ENCODE measurements at places on chromosomes 4 and X. TPM values are rescaled to one million over a fixed set of nuclear protein-coding genes. Genes with fewer than 3 reads are reported as not detected.

DNA sequence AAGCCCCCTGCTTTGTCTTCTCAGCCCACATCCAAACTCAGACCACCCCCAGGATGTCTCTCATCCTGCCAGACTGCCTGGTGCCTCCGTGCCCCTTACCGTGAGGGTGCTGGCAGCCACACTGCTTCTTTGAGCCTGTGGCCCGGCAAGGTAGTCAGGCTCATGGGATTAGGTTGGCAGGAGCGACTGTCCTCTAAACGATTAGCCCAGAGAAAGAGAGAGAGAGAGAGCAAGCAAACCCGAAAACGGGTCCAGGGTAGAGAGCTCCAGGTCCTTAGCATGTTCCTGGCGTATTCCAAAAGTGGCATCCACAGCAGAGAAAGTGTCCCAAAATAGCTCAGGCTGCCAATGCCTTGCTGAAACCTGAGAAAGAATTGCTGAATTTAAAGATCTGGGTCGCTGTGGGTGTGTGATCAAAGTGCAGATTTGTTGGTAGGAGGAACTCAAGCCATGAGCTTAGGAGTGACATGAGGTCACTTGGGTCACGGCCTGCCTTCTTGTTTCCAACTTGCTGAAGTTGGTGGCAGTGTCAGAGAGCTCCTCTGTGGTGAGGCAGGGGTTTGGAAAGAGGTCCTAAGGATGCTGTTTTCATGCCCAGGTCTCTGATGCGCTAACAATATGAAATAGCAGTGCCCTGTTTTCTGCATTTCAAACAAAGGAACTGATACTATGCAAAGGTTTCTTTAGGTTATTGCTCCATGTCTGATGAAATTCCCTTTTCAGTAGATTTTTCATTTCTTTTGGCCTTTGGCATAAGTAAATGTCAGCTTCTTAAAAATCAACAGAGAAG is 81.6 kb downstream of the RTL9 start:
- H3K27me3 ChIP-seq: peaks cover 2% of the 10 kb centered on the region
- H3K4me3 ChIP-seq: no peak overlapping the region
- no peaks in the 10 kb centered on the region for H3K36me3 ChIP-seq

DNA sequence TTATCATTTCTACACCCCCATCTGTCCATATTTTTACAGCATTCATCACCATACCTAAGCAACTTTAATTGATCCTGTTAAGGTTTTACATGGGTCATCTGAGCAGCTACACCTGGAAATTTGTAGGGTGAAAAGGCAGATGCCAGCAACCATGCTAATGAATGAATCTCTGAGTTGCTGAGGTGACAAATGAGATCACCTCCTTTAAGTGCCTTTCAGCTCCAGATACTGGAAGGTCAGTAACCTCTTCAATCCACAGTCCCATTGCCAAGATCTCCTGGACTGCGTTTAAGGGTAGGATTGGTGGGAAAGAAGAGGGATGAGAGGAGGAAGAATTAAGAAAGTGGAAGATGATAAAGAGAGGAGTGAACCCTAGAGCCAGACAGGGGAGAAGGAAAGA is 8.5 kb upstream of the BMP3 start:
- no peak overlapping the region for H3K27ac ChIP-seq
- no peaks in the 10 kb centered on the region for H3K36me3 ChIP-seq
- no peaks in the 10 kb centered on the region for H3K4me1 ChIP-seq
- DNase-seq: no peak

DNA sequence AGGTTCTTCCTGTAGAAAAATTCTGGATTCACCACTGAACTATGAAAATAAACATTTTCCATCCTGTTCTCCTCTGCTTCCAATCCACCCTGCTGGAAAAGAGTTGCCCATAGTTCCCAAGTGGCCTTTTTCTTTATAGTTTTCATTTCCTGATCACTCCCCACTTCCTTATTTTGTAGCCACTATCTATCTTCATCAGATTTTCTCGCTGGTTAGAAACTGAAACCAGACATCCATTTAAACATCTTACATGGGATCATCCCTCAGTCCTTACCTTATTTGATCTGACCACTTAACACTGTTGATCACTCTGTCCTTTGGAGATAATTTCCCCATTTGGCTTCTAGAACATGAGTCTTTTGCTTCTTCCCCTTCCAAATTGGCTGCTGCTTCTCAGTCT is 42.2 kb upstream of the SCOC start:
- H3K27ac ChIP-seq: no peak overlapping the region
- no peak for DNase-seq
- no peak overlapping the region for H3K4me3 ChIP-seq
- no peaks in the 10 kb centered on the region for H3K4me1 ChIP-seq
- H3K36me3 ChIP-seq: no peaks in the 10 kb centered on the region
- H3K27me3 ChIP-seq: no peaks in the 10 kb centered on the region

DNA sequence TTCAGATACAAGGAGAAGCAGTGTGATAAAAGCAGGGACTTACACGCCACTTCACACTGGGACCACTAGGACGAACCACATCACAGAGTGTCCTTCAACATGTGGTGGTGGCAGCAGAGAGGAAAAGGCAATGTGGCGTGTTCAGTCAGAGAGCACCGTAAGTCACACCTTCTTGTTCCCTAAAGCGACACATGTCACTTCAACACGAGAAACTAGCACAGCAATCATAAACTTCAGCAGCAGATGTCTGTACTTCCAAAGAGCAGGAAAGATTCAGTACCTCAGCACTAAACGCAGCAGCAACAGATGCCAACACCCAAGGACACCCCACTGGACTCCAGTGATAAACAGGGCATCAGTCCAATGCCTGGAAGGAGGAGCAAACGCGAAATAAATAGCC is 96.7 kb downstream of the AREG start:
- no peaks in the 10 kb centered on the region for H3K36me3 ChIP-seq
- DNase-seq: no peak
- H3K27ac ChIP-seq: no peak overlapping the region
- no peaks in the 10 kb centered on the region for H3K27me3 ChIP-seq

GRCh38 chrX:51747671-51748070 is 4.4 kb downstream of the GSPT2 start:
- H3K36me3 ChIP-seq: no peaks in the 10 kb centered on the region
- H3K4me3 ChIP-seq: no peak overlapping the region
- no peak overlapping the region for H3K27ac ChIP-seq
- H3K4me1 ChIP-seq: peaks cover 8% of the 10 kb centered on the region
- no peaks in the 10 kb centered on the region for H3K27me3 ChIP-seq

DNA sequence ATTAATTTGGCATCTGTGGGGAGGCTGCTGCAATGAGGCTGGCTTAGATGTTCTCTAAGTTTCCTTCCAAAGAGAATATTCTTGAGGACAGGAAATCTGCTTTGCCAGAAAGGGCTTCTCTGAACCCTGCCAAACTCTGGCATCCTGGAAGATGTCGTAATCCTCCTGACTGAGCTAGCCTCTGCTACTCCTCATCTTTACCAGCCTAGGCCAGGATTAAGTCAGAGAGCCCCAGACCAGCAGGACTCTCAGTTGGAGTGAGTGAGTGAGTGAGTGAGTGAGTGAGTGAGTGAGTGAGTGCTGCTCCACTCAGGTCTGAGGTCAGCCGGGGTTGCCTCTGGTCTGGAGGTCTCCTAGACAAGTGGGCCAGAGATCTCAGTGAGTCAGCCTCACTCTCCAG is 104.9 kb upstream of the SOD3 start:
- H3K27ac ChIP-seq: no peak overlapping the region
- H3K36me3 ChIP-seq: no peaks in the 10 kb centered on the region
- H3K4me1 ChIP-seq: no peaks in the 10 kb centered on the region
- H3K4me3 ChIP-seq: no peak overlapping the region
- no peak for DNase-seq

GRCh38 chrX:50971395-50971794 is 60.9 kb downstream of the BMP15 start:
- no peak overlapping the region for H3K27ac ChIP-seq
- no peaks in the 10 kb centered on the region for H3K36me3 ChIP-seq
- H3K4me3 ChIP-seq: no peak overlapping the region
- no peaks in the 10 kb centered on the region for H3K27me3 ChIP-seq
- no peak for DNase-seq

DNA sequence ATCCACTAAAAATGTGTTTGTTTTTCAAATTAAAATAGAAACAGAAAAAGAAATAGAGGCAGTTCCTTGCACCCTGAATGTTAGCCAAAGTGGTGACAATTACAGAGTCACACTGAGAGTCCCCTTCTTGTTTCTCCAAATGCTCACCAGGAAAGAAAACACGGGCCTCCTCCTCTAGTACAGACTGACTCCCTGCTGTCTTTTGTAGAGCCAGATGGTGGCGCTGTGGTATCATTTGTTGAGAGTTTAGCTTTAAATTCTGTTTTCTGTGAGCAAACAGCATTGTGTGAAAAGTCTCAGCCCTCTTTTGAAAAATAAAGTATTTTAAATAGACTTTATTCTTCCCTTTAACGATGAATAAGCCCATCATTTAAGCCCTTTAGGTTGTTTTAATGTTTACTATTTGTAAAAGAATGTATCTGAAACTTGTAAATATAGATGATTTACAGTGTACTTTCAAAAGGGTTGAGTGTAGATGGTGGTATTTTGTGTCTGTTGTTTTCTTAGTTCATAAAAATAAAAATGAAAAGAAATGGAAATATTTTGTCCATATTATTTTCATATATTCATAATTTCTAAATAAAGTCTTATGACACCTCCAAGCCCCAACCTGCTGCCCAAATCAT is 36.9 kb upstream of the ATOH1 start:
- H3K36me3 ChIP-seq: no peaks in the 10 kb centered on the region
- H3K4me1 ChIP-seq: no peaks in the 10 kb centered on the region
- no peaks in the 10 kb centered on the region for H3K27me3 ChIP-seq

DNA sequence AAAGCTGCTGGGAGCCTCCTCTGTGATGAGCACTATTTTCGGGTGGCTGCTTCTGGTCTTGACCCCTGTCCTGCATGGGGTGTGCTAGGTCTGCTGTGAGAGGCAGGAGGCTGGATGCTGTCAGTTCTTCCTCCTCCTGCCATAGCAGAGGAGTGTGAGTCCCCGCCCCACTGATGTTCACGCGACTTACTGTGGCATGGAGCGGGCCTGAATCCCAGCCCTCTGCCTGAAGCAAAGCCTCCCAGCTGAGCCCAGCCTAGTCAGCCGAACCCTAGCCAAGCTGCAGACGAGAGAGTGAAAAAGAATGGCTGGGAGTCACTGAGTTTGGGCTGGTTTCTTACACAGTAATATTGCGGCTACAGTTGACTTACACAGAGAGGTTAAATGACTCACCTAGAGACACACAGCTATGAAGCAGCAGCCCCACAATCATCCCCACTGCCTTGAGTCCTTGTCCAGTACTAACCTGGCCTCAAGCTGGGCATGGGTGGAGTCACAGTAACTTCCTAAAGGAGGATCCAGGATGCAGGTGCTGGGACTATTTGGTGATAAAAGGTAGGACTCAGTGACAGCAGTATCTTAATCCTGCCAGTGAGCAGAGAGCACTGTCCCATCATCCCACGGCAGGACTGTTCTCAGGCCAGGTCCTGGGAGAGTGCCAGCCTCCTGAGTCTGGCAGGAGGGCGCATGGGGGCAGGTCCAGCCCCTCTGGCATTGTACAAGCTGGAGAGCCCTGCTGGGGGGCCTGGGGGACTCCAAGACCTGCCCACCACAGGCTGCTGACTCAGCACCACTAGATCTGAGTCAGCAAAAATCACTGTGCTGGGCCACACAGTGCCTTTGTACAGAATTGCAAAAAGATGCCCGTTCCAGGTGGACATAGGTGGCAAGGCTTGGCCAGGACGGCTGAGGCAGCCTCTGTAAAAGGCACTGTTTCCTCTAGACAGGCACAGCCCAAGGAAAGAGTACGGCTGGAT is 60.4 kb upstream of the CRMP1 start:
- no peaks in the 10 kb centered on the region for H3K4me1 ChIP-seq
- H3K36me3 ChIP-seq: no peaks in the 10 kb centered on the region
- H3K27ac ChIP-seq: no peak overlapping the region
- no peaks in the 10 kb centered on the region for H3K27me3 ChIP-seq
- DNase-seq: no peak

- no peaks in the 10 kb centered on the region for H3K27me3 ChIP-seq
- no peak for DNase-seq
- H3K36me3 ChIP-seq: no peaks in the 10 kb centered on the region
- no peaks in the 10 kb centered on the region for H3K4me1 ChIP-seq
- H3K27ac ChIP-seq: no peak overlapping the region
- no peak overlapping the region for H3K4me3 ChIP-seq
Measured at GRCh38 chr4:126599746-126600145, 1033.0 kb upstream of the INTU start.

DNA sequence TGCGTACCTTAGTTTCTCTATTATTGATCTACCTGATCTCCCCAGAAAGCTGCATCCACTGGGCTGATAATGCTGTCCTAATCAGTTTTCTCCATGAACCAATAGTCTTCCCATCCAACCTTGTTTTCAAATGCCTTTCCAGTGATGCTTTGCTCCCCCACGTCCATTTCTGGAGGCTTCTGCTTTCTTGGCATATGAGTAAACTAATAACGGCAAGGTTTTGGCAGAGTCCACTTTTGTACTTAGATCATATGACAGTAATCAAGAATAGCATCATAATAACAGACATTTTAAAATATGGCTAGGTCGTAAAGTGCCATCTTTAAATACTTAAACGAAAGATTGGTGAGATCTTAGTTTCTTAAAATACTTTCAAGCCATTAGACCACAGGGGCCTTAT is 38.4 kb upstream of the FAM9B start:
- no peaks in the 10 kb centered on the region for H3K4me1 ChIP-seq
- no peak for DNase-seq
- no peaks in the 10 kb centered on the region for H3K36me3 ChIP-seq
- H3K27me3 ChIP-seq: no peaks in the 10 kb centered on the region

- H3K4me3 ChIP-seq: no peak overlapping the region
- H3K36me3 ChIP-seq: no peaks in the 10 kb centered on the region
- no peak overlapping the region for H3K27ac ChIP-seq
- H3K4me1 ChIP-seq: no peaks in the 10 kb centered on the region
- no peak for DNase-seq
Measured at GRCh38 chr4:71052034-71052433, 58.6 kb downstream of the DCK start.

GRCh38 chr4:151766691-151767090 is 5.9 kb upstream of the GATB start:
- peaks cover 7% of the 10 kb centered on the region for H3K27me3 ChIP-seq
- H3K4me3 ChIP-seq: no peak overlapping the region

GRCh38 chr4:71406459-71406963 is 67.7 kb downstream of the SLC4A4 start:
- H3K4me3 ChIP-seq: no peak overlapping the region
- no peaks in the 10 kb centered on the region for H3K27me3 ChIP-seq
- H3K36me3 ChIP-seq: no peaks in the 10 kb centered on the region
- no peaks in the 10 kb centered on the region for H3K4me1 ChIP-seq
- no peak overlapping the region for H3K27ac ChIP-seq
- DNase-seq: no peak

GRCh38 chr4:38313175-38313574 is 350.8 kb upstream of the KLF3 start:
- no peak for DNase-seq
- H3K27ac ChIP-seq: no peak overlapping the region
- peaks cover 17% of the 10 kb centered on the region for H3K4me1 ChIP-seq
- H3K4me3 ChIP-seq: no peak overlapping the region
- no peaks in the 10 kb centered on the region for H3K36me3 ChIP-seq
- no peaks in the 10 kb centered on the region for H3K27me3 ChIP-seq

- H3K4me3 ChIP-seq: no peak overlapping the region
- no peaks in the 10 kb centered on the region for H3K27me3 ChIP-seq
- no peak for DNase-seq
- no peaks in the 10 kb centered on the region for H3K36me3 ChIP-seq
- H3K4me1 ChIP-seq: no peaks in the 10 kb centered on the region
Measured at GRCh38 chrX:86845101-86845500, 672.5 kb upstream of the KLHL4 start.

Gene SCRG1
- not detected for total RNA-seq

Gene SLC9B1
- 2.5 TPM for total RNA-seq

Gene NDST3
- not detected for total RNA-seq

Data from natural killer cell (primary cell).